ENCODE measurements at places on chromosomes 12 and 14.

GRCh38 chr12:46197883-46198282 lies 71.0 kb downstream of the SLC38A1 start:
- DNase-seq: no peak

DNA sequence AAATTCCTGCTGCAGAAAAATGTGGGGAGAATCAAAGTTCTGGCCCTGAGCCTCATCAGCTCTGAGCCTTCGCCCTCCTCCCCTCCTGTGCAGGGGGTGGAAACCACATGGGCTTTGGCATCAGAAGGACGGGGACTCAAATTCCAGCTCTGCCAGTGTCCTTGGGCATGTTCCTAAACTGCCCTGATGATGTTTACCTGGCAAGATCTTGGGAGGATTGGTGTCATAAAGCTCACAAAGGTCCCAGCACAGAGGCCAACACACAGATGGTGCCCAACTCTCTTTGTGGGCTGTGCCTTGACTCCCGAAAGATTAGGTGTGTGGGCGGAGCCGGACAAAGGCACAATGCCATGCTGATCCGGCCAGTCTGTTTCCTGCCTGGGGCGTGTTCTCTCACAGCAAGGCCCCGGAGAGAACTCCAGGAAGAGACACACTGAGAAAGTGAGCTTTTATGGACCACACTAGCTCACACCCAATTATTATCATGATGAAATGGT lies 20.5 kb upstream of the CLMN start:
- DNase-seq: no peak

GRCh38 chr12:105316931-105317852 lies 13.3 kb upstream of the C12orf75 start:
- no peak for DNase-seq

DNA sequence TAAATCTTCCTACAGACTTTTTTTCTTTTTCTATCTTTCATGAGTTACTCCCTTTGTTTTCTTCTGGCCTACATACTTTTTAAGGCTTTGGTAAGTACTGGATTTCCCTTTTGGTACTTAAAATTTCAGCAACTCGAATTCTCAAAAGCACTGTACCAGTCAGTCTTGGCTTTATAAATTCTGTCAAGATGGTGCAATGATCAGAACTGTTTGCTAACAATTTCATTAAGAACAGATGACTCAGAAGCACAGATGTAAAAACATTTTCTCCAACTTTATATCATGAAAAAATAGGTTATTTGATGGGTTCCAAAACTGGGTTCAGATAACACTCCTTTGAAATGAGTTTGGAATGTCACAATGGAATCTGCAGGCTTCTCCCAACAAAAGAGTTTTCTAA lies 1961.8 kb upstream of the FLRT2 start:
- DNase-seq: no peak

DNA sequence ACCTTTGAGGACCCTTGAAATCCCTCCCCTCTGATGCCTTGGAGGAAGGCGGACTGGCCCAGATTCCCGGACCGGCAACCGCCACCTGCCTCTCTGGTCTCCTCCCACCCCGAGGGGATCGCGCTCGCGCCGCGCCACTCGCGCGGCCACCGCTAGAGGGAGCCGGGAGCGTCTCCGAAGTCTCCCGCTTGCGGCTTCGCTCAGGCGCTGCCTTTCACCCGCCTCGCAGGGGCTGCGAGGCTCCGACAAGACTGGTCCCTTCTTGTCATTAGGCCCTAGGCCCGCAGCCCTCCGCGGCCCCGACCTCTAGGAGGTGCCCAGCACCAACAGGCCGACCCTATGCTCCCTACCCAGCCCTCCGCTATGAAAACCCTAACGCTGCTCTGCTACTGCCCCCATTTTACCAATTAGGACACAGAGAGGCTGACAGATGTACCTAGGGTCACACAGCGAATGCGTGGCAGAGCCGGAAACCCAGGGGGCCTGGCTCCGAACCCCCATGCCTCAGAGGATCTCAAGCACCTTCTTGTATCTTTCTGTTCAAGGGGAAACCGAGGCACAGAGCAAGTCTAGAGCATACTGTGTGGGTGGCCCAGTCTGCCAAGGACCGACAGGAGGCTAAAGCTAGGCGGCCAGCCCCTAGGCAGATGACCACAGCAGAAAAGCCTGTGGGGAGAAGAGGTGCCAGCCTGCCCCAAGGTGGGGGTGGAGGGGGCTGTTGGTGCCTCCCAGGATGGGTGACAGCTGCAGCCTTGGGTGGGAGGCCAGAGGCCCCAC lies 21.4 kb upstream of the VSX2 start:
- peak; percentile 51 for DNase-seq

DNA sequence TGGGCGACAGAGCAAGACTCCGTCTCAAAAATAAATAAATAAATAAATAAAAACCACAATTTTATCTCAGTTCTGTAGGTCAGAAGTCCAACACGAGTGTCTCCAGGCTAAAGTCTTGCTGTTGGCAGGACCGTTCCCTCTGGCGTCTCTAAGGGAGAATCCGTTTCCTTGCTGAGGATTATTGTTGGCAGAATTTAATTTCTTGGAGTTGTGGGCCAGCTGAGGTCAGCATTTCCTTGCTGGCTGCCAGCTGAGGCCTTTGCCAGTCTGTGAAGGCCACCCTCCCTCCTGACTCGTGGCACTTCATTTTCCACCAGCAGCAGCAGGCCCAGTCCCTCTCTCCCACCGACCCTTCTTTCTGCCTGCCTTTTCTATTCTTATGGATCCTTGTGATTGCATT lies 17.2 kb downstream of the PSMC1 start:
- DNase-seq: no peak

- no peak for DNase-seq
These were observed 10.2 kb downstream of the EID3 start for GRCh38 chr12:104313568-104314241.

GRCh38 chr12:63941166-63941800 lies 96.8 kb downstream of the SRGAP1 start:
- DNase-seq: no peak

DNA sequence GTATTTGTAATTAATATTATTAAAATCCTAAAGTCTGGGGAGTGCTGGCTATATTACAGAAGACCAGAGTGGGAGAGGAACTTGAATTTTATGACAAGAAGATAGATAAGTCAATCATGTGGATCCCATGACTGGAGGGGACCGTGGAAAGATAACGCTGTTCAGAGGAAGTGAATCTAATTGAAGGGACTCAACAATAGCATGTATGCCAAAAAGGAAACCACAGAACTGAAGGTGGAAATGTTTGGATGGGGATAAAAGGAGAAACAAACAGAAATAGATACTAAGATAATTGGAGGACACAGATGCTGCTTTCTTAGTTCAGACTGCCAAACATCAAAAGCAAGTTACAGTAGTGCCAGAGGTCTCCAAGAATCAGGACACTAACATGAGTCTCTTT lies 21.1 kb downstream of the OR6J1 start:
- no peak for DNase-seq

DNA sequence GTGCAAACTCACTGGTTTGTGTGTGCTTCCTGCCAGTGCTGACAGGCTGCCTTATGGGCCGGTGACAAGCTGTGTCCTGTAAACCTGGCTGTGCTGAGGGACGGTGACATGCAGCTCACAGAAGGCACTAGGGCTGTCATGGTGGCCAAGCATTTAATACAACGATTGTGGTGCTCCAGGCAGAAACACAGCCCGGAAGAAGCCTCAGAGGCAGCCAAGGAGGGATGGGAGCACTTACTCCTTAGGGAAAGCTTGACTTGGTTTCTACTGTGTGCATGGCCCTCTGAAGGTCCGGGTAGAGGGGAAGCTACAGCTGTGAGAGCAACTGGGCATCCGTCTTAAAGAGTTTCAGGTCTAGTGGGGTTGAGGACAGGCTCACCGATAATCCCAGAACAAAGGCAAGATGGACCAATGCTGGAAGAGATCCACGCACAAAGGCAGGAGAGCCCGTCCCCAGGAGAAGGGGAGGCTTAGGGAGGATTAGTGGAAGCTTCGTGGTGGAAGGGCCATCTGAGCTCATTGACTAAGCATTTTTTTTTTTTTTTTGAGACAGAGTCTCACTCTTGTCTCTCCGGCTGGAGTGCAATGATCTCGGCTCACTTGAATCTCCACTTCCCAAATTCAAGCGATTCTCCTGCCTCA lies 10.7 kb upstream of the MCRS1 start:
- DNase-seq: no peak

- no peak for DNase-seq
These were observed 86.7 kb downstream of the PRIMA1 start for GRCh38 chr14:93701562-93701961.

GRCh38 chr12:131348646-131349045 lies 362.2 kb upstream of the SFSWAP start:
- DNase-seq: no peak

DNA sequence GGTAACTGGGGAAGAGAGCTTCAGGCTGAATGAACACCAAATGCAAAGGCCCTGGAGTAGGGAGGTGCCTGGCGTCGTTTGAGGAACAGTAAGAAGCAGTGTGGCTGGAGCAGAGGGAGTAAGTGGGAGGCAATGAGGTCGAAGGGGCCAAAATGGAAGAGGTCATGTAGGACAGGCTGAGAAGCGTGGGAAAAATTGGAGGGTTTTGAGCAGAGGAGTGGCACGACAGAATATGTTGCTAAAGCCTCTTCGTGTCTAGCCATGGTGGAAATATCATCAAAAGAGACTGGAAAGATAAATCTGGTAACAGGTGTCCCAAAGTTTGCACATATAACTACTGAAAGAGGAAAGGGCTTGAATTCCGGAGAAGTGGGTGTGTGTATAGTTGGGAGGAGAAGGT lies 1.9 kb downstream of the TRIM9 start:
- no peak for DNase-seq

DNA sequence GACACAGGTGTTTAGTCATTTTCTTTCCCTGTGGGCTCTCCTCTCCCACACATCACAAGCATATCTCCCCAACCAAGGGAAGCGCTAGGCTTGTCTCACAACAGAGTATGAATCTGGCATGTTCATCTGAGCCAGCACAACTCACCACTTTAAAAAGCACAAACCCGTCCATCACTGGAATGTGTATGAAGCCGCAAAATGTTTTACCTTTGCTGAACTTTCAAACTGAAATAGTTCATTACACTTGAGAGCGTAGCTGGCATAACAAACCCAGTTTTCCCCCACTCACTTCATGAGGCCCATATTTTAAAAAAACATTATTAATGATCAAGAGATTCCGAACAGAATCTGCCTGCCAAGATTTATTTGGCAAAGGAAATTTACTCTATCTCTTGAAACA lies 15.8 kb downstream of the NID2 start:
- DNase-seq: no peak

GRCh38 chr12:120940799-120941198 lies 36.6 kb upstream of the SPPL3 start:
- DNase-seq: no peak

DNA sequence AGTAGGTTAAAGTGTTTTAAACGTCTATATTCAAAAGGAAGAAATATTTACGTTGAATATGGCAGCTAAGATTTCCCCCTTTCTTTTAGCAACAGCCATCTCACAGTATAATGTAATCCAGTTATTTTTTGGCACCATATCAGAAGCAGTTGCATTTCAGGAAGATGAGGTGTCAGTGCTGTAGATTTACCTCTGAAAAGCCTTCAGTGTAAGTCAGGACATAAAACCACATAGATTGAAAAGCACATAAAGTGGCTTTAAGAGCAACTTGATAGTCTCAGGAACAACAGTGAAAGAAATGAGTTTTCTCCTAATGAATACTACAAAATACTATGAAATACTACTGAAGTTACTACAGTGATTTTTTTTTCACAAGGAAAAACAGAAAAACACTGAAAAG lies 6.9 kb downstream of the MLH3 start:
- no peak for DNase-seq

- no peak for DNase-seq
These were observed 370.5 kb upstream of the PDE3A start for GRCh38 chr12:19997656-19998400.

DNA sequence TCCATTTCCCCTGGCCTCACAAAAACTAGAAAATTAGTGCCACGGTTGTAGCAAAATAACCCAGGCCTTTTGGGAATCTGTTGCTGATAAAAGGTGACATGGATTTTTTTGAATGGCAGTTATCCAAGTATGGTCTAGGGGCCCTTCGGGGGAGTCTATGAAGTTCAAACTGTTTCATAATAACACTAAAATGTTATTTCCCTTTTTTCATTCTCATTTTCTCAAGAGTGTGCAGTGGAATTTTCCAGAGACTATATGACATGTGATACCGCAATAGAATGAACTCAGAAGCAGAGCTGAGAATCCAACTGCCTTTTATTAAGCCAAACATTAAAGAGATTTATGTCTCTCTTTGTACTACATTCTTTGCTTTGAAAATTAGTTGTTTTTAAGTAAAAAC lies 26.9 kb downstream of the GSTZ1 start:
- no peak for DNase-seq

GRCh38 chr12:4220536-4221257 lies 52.9 kb upstream of the CCND2 start:
- no peak for DNase-seq

GRCh38 chr12:34347367-34347766 lies 325.1 kb downstream of the ALG10 start:
- DNase-seq: no peak

DNA sequence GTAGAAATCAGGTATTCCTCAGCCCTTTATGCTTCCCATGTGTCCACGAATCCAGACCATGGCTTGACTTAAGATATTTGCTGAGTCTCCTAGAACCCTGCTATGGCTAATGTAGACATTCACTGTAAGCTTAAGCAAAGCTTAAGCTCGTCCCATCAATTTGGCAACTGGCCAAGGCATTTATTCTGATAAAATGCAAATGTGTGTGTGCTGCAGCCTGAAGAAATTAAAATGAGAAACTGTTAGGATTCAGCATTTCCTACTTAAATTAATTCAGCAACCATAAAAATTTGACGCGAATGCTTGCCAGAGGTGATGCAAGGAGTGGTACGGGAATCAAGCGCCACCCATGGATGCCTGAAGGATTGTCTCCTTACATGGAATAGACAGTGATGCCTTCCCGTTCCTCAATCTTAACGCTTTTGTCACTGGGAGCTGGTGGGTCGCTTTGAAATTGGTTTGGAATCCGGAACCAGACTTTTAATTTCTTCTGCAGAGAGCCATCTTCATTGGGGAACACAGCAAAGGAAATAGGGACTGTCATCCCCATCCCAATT lies 13.2 kb downstream of the HEBP1 start:
- no peak for DNase-seq

DNA sequence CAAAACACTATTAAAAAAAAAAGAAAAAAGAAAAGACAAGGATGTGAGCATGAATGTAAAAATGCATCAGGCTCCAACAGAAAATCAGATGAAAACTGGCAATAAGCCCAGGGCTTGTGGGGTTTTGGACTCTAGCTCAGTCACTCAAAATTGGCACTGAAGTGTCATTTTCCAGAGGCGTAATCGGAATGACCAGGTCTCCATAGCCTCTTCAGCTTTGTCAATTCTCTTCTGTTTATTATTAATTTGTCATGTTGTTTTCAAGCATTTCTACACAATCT lies 137.2 kb upstream of the TRHDE start:
- no peak for DNase-seq

DNA sequence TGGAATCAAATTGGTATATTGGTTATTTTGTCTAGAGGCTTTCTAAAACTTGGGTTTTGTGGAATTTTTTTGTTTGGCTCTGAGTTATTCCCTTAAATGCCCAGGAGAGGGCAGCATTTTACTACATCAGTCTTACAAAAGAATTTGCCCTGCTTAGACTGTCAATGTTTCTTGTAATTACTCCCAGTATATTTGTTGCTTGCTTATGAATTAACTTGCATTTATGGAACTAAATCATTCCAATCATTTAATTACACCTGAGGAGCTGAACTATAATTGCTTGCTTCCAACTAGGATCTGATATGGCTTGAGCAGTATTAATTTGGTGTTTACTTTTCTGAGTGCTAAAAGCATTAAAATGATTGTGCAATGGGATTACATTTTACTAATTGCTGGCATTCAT lies 48.7 kb downstream of the MIPOL1 start:
- DNase-seq: no peak

- no peak for DNase-seq
These were observed 85.3 kb downstream of the RFLNA start for GRCh38 chr12:124379938-124380754.
